ENCODE measurements at places on chromosomes 4 and X.

GRCh38 chr4:16192631-16193518 is 33.4 kb downstream of the TAPT1 start:
- DNase-seq = no peak

DNA sequence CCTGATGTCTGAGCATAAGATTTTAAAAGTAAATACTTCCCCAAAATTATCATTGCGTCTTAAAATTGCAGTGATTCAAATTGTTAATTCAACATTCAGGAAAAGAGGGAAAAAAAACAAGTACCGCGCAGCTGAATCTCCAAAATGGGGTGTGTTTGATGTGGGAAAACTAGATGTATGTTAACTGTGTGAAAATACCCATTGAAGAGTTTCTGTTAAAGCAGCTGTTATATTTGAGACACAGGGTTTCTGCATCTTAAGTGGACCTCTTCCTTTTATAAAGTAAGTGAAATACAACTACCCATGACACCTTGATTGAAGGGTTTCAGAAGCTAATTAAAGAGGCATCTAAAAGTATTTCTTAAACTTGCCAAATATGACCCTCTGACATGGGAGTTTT is 1186.1 kb downstream of the NLGN4X start:
- no peak for DNase-seq

- no peak for DNase-seq
Measured at GRCh38 chr4:132180020-132180427, 969.1 kb upstream of the PCDH10 start.

DNA sequence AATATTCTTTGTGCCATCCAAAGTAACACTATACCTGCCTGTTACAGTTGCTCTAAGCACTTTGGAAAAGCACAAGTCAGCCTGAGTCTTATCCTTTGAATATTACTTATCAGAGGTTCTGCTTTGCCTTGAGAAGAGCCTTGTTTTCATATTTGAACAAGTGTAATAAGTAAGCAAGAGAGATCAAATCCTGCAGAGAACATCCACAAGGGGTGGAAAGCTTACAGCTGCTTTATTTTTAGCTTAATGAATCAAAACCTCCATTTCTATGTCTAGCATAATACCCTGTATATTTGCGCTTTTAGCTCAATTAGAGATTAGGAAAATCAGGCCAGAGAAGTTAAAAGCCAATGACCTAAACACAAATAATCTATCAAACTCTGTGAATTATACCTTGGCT is 139.8 kb downstream of the CDS1 start:
- DNase-seq = no peak

DNA sequence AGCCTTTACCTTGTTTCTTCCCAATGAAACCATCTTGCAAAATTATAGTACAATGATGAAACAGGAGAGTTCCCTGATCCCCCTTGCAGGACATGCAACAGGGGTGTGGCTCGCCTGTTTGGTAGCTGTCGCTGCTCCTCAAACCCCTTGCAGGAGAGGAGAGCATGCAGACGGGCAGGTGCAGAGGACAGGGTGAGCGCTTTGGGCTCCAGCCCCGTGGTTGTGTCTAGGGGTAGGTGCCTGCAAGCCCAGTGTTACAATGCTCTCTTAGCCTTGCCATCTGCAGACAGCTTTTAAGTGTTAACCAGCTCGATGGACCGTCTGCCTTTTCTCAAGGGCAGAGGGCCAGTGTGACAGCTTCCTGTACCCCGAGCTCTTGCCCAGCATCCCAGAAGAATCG is 102.0 kb downstream of the TAB3 start:
- no peak for DNase-seq

DNA sequence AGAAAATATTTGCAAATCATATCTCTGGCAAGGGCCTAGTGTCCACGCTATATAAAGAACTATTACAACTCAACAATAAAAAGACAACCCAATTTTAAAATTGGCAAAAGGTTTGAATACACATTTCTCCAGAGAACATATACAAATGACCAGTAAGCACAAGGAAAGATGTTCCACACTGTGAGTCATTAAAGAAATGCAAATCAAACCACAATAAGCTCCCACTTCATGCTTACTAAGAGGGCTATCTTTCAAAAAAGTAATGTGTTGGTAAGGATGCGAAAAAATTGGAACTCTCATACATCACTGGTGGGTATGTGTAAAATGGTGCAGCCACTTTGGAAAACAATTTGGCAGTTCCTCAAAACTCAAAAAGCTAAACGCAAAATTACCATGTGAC is 884.0 kb upstream of the INTU start:
- DNase-seq = no peak

- DNase-seq = no peak
Measured at GRCh38 chr4:188262464-188262863, 123.2 kb downstream of the TRIML1 start.

GRCh38 chr4:48509543-48509942 is 19.5 kb downstream of the ZAR1 start:
- DNase-seq = no peak

DNA sequence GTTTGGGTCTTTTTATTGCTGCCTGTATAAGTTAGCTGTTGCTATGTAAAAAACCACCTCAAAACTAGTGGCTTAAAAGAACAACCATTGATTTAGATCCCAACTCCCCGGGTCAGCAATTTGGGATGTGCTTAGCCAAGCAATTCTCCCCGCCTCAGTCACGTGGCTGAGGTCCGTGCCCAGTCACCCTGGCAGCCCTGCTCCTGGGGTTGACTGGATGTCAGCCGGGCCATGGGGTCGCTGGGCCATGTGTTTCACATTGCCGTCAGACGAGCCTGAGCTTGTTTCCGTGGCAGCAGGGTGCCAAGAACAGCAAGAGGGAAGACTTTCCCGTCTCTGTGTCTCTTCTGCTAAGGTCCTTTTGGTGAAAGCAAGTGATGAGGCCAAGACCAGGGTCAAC is 345.7 kb upstream of the FAT1 start:
- no peak for DNase-seq

- DNase-seq = no peak
Measured at GRCh38 chr4:101801958-101802357, 11.4 kb downstream of the BANK1 start.

GRCh38 chr4:61445374-61446063 is 245.4 kb downstream of the ADGRL3 start:
- DNase-seq = peak; percentile 27

DNA sequence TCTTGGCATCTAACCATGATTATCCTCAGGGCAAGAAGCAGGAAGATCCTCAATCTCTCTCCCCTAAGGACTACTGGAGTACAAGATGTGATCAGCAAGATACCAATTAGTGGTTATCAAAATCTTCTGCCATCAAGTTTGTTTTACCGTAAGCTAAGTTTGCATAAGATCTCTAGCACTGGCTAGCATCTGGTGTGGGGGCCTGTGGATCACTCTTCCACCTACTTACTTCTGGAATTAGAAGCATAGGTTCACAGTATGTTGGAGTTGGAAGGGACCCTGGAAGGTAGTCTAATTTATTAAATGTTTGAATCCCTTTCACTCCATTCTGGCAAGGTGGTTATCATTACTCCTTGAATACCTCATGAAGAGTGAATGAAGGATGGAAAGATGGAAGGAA is 93.3 kb upstream of the BANK1 start:
- DNase-seq = no peak

DNA sequence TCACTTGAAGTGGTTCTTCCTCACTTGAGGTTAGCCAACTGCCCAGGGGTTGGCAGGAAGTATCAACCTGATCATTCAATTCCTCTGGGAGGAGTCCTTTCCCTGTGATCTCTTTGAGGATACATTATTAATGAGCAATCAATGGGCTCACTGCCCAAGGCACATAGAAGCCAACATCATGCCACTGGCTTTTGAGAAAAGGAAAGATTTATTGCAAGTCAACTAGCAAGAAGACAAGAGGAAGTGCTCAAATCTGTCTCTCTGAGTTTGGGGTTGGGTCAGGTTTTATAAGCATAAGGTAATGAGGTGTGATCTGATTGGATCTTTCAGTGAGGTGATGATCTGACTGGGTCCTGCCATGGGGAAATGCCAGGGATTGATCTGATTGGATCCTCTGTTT is 39.6 kb downstream of the FGFBP1 start:
- no peak for DNase-seq

DNA sequence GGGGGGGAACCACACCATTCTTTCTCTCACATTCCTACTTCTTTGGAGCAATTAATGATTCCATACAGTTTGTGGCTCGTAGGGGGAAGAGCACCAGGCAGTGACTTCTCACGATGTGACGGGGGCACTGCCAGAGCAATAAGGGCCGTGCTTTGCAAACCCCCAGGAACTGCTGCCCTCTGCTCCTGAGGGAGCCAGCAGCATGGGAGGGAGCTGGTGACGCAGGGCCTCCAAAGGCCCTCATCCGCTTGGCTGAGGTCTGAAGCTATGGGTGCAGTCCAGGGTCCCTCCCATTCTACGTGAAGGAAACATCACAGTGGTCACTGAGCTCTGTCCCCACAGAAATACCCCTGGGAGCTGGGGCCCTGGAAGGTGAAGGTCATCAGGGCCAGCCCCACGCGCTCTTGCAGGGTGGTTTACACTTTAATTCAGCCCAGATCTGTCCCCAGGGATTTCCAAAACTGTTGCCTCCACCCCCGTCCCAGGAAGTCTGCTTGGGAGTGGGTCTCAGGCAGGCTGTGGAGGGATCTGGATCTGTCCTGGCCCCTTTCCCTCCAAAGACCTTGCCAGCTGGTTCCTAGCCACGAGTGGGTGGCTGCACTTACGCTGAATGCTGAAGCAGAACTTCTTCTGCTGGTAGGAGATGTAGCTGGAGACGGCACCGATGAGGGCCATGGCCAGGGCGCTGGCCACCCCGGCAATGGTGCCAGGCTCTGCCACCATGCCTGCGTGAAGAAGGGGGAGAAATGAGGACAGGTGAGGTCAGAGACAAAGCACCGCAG is 82.6 kb downstream of the MTMR1 start:
- no peak for DNase-seq

- no peak for DNase-seq
Measured at GRCh38 chrX:129115935-129116334, 407.4 kb downstream of the SMARCA1 start.

DNA sequence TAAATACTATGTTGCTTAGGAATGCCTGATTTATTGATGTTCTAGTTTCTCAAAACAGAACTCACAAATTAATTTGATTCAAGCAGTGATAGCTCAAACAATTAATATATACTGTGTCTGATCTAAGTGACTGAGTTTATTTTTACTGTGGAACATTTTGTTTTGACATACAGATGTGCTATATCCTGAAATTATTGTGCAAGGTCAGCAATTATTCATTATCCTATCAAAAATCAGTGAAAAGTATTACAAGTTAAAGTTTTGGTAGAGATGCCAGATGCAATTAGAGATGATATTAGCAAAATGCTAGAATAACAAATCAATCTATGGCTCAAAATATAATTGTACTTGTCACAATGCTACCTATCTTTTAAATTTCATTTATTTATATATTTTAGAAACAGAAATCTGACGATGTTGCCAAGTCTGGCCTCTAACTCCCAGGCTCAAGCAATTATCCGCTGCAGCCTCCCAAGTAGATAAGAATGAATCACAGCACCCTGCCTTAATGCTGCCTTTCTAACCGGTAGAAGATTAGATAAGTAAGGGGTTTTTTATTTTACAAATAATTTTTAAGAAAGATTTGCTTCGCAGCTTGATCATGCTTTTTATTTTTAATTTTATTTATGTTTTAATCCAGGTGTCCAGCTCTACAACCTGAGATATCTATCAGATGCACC is 825.5 kb upstream of the NDST4 start:
- no peak for DNase-seq

GRCh38 chr4:1783970-1784369 is 9.1 kb upstream of the FGFR3 start:
- DNase-seq = no peak

DNA sequence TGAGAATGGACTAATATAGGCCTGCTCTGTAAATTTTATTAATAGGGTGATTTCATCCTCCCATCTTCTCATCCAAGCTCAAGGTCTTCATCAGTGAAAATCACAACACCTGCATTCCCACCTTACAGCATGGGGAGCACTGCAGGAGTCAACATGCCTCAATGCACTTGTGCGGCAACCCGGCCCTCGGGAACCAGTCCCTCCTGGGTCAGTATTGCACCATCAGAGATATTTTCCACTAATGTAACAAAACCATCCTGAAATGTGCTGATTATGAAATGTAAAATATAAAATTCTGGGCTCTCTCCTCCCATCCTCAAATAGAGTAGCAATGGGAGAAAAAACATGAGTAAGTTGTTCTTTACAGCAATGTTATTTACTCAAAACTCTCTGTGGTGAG is 13.0 kb downstream of the USP46 start:
- no peak for DNase-seq

- DNase-seq = no peak
Measured at GRCh38 chr4:5773271-5773555, 62.2 kb downstream of the EVC start.

DNA sequence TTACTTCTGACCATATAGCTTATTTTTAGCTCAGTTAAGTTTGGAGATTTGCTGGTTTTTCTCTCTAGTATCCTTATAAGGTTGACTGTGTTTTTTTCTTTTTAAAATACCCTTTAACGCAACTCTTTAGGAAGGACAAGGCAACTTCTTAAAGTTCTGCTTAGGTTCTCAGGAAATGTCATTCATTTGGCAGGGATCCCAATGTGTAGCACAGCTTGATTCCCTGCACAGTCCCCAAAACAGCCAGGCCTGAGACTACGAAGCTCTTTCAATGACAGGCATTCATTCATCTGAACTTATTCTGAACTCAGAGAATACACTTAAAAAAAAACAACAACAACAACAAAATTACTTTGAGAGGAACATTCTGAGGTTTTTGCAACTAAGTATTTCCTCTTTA is 1765.8 kb downstream of the PCDH7 start:
- no peak for DNase-seq

GRCh38 chr4:153013202-153013977 is 77.3 kb downstream of the FHDC1 start:
- no peak for DNase-seq

- DNase-seq = peak; percentile 43
Measured at GRCh38 chr4:105140684-105141490, 5.8 kb upstream of the TET2 start.

GRCh38 chrX:22060415-22061280 is 28.5 kb downstream of the PHEX start:
- DNase-seq = no peak

GRCh38 chrX:49762175-49762720 is 66.5 kb upstream of the PAGE1 start:
- no peak for DNase-seq

DNA sequence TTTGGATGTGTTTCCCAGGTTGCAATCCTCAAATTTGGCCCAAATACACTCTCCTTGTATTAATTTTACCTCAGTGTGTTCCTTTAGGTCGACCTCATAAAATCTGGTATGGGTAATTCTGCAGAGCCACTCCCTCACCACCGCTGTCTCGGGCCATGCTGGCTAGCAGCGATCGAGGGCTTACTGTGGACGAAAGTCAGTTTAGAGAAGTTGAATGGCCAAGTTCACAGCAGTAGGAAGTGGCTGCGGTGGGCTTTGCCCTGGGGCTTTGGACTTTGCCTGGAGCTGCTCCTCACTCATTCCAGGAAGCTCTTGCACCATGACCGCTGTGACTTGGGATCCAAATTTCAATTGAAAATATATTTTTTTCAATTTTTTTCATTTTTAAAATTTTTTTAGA is 19.6 kb downstream of the TMEM187 start:
- DNase-seq = no peak

DNA sequence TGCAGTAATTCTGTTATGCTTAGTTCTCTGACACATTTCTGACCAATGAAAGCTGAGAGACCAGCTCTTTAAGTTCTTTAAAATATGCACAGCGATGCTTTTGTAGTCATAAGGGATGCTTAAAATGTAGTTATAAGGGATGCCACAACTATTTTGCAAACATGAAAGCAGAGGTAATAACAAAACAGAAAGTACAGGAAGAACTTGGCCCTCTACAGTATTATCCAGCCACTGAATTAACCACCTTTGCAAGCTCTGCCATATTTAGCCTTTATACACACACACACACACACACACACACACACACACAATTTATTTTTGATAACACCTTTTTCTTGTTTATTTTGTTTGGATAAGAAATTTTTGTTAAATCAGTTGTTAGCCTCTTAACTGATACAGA is 590.0 kb downstream of the FAT4 start:
- no peak for DNase-seq

Measured in NCI-H1417 (cell line).